Right lung (tissue), 10 donors: ENCODE measurements at places on chromosomes 3 and 15.

DNA sequence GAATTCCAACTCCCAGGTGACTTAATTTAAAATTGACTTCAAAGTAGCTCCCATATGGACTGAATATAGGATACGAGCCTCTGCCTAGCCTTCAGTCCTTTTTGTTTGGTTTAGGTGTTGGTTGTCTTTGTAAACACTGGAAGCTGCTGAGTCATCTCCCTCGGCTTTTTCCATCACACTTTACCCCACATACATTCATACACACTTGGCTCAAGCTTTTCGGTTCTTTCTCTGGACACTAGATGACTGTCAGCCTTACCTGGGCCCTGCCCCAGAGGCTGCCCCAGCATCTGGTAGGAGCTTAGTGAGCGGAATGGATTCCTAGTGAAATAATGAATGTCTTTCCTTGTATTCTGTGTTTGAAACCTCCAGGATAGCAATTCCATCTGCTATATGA, 201.5 kb upstream of the IL12A start:
- DNase-seq: no peak

GRCh38 chr3:67389176-67389575, 265.2 kb downstream of the SUCLG2 start:
- no peak for DNase-seq

- DNase-seq: no peak
These were observed 230.9 kb upstream of the EIF1B start for GRCh38 chr3:40078590-40078989.

- peak; percentile 42 for DNase-seq
These were observed 166.9 kb upstream of the FAM3D start for GRCh38 chr3:58833491-58833890.

- DNase-seq: peak; percentile 44
These were observed 70.8 kb upstream of the ZBTB20 start for GRCh38 chr3:115217678-115218451.

GRCh38 chr15:66704019-66704802, 2.2 kb downstream of the SMAD6 start:
- no peak for DNase-seq
